ENCODE measurements at places on chromosomes 5 and 9.

GRCh38 chr5:107487056-107487542 lies 183.6 kb downstream of the EFNA5 start:
- no peak for DNase-seq

GRCh38 chr9:33372900-33373299 lies 29.5 kb downstream of the AQP7 start:
- DNase-seq, result no peak

GRCh38 chr9:134546746-134547145 lies 94.9 kb upstream of the COL5A1 start:
- no peak for DNase-seq

GRCh38 chr9:5915438-5915837 lies 24.7 kb downstream of the MLANA start:
- no peak for DNase-seq

- DNase-seq, result no peak
Observed at GRCh38 chr5:128674837-128675446, 136.9 kb upstream of the FBN2 start.

DNA sequence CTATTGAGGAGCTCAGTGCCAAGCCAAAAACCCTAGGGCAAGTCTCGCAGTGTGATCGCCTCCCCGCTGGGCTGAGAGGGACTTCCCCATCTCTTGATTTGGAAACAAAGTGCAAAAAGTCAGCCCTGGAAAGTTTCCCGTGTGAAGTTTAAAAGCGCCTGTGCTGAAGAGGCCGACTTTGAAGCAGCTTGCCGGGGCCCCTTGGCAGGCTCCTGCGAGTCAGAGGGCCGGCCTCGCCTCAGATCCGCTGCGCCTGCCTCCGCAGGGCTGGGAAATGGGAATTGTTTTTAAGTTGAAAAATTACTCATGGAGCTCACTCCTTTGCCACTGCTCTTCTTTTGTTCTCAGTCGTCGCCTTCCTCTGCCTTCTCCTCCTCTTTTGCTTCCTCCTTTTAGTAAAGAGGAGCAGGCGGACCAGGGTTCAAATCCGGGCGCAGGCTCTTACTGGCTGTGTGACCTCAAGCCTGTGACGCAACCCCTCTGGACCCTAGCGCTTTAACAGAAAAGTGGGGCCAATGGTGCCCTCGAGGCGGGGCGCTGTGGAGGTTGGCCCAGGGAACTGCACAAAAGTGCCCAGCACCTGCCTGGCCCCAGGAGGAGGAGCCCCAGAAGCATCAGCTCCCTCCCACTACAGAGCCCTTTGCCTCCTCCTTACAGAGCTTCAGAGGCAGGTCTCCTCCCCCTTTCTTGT lies 14.7 kb upstream of the LHX2 start:
- DNase-seq, result no peak

GRCh38 chr5:76521240-76521758 lies 101.9 kb downstream of the F2RL2 start:
- no peak for DNase-seq

- DNase-seq, result no peak
Observed at GRCh38 chr9:20491612-20492011, 130.7 kb downstream of the MLLT3 start.

- DNase-seq, result no peak
Observed at GRCh38 chr5:28046596-28046995, 1008.2 kb upstream of the CDH9 start.
